ENCODE measurements at places on chromosomes 1 and 21.
A peak's percentile ranks its signal among the peaks of the same experiment; 100 is the strongest.

DNA sequence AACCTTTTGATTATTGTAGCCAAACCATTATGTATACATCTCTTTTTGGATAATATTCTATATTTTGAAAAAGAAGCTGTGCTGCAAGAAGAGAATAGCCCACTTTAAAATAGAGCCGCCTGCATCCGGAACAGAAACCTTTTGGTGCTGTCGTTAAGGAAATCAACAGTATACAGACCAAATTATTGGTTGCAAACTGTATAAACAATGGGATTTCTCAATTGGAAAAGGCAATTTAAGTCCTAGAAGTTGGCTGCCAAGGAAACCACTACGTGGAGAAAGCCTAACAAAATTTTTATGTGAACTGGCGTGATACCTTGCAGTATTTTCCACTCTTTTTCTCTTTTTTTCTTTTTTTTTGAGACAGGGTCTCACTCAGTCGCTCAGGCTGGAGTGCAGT, 25.8 kb downstream of the DESI2 start:
- DNase-seq = no peak

GRCh38 chr1:52668711-52669110, 29.4 kb downstream of the COA7 start:
- DNase-seq = no peak

GRCh38 chr1:181061487-181061886, 27.0 kb upstream of the IER5 start:
- no peak for DNase-seq

DNA sequence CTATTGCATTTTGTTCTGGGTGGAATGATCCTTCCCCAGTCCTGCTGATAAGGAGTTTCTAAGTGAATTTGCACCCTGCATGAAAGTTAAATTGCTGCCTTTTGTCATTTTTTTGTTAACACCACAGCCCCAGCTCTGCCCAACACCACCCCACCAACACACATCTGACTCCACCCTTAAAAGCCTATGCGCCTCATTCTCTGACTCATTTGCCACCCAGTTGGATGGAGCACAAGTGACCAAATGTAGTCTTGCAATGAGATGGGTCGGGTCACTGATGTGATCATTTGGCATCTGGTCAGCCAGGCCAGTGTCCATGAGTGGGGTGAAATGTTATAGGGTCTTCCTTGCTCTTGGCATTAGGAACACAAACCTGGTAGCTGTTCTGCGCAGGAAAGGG, 256.8 kb downstream of the KAZN start:
- DNase-seq = no peak

DNA sequence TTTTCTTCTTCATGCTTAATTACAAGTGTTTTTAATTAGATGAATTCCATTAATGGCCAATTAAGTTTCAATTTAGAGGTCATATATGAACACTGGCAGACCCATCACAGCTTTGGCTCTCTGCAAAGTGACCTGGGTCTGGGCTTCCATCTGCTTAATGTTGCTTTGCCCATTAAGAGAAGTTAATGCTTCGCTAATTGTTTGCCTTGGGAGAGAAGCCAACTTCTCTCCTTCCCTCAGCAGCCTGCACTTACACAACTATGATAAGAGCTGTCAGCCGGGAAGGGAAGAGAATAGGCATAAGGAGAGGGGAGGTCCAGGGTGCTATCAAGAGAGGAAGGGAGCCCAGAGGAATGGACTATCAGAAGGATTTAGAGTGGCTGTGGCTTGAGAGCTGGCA, 29.0 kb upstream of the CCDC190 start:
- no peak for DNase-seq

- DNase-seq = no peak
Observed at GRCh38 chr1:157732755-157733154, 32.2 kb upstream of the FCRL3 start.

- DNase-seq = no peak
Observed at GRCh38 chr1:64469116-64469976, 583 bp upstream of the CACHD1 start.

DNA sequence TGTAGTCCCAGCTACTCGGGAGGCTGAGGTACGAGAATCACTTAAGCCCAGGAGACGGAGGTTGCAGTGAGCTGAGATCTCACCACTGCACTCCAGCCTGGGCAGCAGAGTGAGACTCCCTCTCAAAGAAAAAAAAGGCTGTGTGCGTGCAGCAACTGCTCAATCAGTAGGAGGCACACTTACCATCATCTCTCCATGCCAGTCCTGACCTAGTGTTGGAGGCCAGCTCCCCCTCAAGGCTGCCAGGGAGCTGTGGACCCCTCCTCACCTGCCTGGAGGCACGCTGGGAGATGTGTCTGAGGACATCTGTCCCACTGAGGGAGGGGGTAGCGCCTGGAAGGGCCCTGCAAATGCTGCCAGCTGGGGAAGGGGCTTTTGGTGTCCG, 11.9 kb downstream of the RPS6KA1 start:
- no peak for DNase-seq

- DNase-seq = no peak
Observed at GRCh38 chr21:29371464-29371863, 72.7 kb downstream of the BACH1 start.

- DNase-seq = no peak
Observed at GRCh38 chr1:109247401-109248365, 1.7 kb upstream of the CELSR2 start.

- DNase-seq = no peak
Observed at GRCh38 chr1:19872190-19872589, 10.0 kb upstream of the OTUD3 start.

- no peak for DNase-seq
Observed at GRCh38 chr1:46569884-46570725, 18.7 kb upstream of the KNCN start.

GRCh38 chr1:28208818-28209441, 23.9 kb downstream of the DNAJC8 start:
- DNase-seq = peak; percentile 79

GRCh38 chr1:70666381-70667140, 255.5 kb downstream of the CTH start:
- DNase-seq = no peak

DNA sequence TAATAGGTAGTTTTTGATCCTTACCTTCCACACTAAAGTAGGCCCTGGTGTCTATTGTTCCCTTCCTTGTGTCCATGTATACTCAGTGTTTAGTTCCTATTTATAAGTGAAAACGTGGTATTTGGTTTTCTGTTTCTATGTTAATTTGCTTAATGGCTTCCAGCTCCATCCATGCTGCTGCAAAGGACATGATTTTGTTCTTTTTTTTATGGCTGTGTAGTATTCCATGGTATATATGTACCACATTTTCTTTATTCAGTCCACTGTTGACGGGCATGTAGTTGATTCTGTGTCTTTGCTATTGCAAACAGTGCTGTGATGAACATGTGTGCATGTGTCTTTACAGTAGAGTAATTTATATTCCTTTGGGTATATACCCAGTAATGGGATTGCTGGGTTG, 20.8 kb downstream of the PRCC start:
- no peak for DNase-seq

GRCh38 chr1:110148961-110149360, 1.3 kb upstream of the SLC6A17 start:
- DNase-seq = no peak

DNA sequence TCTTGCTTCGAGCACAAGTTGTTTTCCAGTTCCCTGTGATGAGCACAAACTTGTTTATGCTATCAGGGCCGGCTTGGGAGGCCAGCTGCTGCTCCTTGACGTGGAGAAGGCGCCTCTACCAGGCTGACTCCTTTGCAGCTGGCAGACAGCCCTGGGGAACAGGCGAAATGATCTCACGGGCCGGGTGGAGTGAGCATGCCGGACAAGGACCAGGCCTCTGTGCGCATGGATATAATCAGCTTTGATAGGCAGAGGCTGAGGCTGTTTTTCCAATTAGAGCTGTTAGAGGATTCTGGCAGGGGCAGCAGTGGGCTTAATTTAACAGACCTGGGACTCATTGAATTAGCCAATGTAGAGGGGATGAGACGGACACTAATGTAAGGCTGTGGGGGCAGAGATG, 38.9 kb downstream of the FAM163A start:
- no peak for DNase-seq

DNA sequence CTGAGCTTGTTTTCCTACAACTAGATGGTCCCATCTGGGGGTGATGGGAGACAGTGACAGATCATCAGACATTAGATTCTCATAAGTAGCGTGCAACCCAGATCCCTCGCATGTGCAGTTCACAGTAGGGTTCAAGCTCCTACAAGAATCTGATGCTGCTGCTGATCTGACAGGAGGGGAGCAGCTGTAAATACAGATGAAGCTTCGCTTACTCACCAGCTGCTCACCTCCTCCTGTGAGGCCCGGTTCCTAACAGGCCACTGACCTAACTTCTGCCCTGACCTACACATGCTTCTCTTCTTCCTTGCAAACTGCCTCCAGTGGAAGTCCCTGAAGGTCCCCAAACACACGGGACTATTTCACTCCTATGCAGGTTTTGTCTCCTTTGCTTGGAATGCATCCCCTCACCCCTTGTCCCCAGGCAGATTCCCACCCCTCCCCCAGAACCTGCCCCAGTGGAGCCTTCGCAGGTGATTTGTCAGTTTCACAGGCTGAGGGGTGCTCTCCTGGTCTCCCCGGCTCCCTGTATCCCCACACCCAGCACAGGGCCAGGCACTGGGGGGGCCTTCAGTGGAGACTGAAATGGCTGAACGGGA, 5.7 kb upstream of the ZBTB48 start:
- no peak for DNase-seq

DNA sequence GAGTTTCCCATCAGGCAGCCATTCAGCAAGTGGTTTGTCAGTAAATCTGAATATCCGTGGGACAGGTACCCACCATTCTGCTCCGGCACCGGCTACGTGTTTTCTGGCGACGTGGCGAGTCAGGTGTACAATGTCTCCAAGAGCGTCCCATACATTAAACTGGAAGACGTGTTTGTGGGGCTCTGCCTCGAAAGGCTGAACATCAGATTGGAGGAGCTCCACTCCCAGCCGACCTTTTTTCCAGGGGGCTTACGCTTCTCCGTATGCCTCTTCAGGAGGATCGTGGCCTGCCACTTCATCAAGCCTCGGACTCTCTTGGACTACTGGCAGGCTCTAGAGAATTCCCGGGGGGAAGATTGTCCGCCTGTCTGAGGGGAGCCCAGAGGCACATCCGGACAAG, 48.4 kb downstream of the B3GALT5 start:
- no peak for DNase-seq
